ENCODE measurements at places on chromosomes 3 and 15. TPM values are rescaled to one million over a fixed set of nuclear protein-coding genes. Genes with fewer than 3 reads are reported as not detected.

DNA sequence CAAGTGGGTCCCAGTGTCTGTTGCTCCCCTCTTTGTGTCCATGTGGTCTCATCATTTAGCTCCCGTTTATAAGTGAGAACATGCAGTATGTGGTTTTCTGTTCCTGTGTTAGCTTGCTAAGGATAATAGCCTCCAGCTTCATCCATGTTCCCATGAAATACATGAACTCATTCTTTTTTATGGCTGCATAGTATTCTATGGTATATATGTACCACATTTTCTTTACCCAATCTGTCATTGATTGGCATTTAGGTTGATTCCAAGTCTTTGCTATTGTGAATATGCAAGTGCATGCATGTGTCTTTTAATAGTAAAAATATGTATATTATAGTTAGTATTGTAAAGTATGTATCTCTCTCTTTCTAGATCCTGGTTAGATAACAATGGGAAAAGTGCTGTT is 53.9 kb downstream of the TCAIM start:
- no peak overlapping the region for H3K4me3 ChIP-seq
- no peaks in the 10 kb centered on the region for H3K27me3 ChIP-seq
- no peaks in the 10 kb centered on the region for H3K4me1 ChIP-seq
- DNase-seq = no peak
- peaks cover 2% of the 10 kb centered on the region for H3K36me3 ChIP-seq
- H3K27ac ChIP-seq = no peak overlapping the region

The HESX1 gene
- total RNA-seq = 1.4 TPM

The TXNRD3 gene
- 12.9 TPM for total RNA-seq

DNA sequence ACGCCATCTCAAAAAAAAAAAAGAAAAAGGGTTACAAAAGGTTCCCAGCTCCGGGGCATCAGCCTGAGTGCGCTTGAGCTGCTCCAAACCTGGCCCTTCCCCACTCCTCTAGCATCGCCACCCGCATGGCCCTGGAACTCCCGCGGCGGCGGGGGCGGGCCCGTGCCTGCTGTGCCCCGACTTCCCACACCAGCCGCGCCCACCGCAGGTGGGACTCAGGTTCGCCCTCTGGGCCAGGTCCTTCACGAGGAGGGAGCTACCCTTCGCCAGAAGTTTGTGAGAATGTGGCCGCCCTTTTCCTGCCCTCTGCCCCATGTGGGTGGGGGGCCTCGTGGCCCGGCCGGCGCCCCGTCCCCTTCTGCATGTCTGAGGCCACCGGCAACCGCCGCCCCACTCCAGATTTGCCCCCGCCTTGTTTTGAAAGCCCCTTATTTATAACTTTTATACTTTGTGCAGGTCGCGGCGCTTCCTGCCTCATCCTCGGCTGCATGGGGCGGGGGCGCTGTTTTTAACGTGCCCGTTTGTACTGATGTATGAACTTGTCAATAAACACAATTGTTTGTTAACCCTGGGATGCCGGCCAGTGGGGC is 507 bp upstream of the JMJD7 start:
- peaks cover 56% of the 10 kb centered on the region for H3K36me3 ChIP-seq
- peak overlapping the region; percentile 81 for H3K4me3 ChIP-seq
- H3K27ac ChIP-seq = no peak overlapping the region
- DNase-seq = no peak
- H3K27me3 ChIP-seq = no peaks in the 10 kb centered on the region

The DNAH12 gene
- total RNA-seq = 0.58 TPM

DNA sequence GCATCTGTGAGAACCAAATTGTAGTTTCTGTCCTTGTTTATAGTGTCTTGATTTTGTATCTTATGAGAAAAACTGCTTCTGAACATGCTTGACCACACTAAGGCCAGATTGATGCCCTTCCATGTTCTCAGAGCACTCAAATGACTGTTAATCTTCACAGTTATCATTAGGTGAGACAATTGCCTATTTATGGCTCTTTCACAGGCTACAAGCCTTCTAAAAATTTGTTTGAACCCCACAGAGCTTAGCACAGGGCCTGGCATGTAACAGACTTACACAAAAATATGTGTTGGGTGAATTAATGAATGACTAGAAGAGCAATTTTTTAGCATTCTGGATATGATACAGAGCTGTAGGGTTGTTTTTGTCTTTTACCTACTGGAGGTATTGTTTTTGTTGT is 43.1 kb downstream of the BTLA start:
- no peaks in the 10 kb centered on the region for H3K27me3 ChIP-seq
- no peaks in the 10 kb centered on the region for H3K4me1 ChIP-seq
- H3K4me3 ChIP-seq = no peak overlapping the region

DNA sequence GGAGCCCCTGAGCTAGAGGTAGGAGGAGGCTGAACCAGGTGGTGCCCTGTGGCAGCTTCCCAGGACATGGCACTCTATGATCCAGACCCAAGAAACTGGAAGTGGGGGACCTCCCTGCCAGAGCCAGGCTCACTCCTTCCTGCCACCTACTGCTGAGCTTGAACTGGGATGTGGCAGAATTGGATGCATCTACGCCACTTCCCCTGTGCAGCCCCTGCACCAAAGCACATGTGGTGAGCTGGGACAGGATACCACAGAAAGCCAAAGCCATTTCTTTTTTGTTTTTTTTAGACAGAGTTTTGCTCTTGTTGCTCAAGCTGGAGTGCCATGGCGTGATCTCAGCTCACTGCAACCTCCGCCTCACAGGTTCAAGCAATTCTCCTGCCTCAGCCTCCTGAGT is 518.0 kb upstream of the PPP2R3A start:
- H3K27ac ChIP-seq = no peak overlapping the region
- DNase-seq = no peak
- no peaks in the 10 kb centered on the region for H3K4me1 ChIP-seq
- H3K27me3 ChIP-seq = no peaks in the 10 kb centered on the region
- H3K4me3 ChIP-seq = no peak overlapping the region
- no peaks in the 10 kb centered on the region for H3K36me3 ChIP-seq

The EDC3 gene
- total RNA-seq = 11.0 TPM

GRCh38 chr3:48962939-48963338 is 27.1 kb upstream of the P4HTM start:
- H3K27ac ChIP-seq = no peak overlapping the region
- no peak for DNase-seq
- H3K4me3 ChIP-seq = no peak overlapping the region
- H3K27me3 ChIP-seq = no peaks in the 10 kb centered on the region
- peaks cover 32% of the 10 kb centered on the region for H3K36me3 ChIP-seq

- H3K36me3 ChIP-seq = no peaks in the 10 kb centered on the region
- no peak overlapping the region for H3K27ac ChIP-seq
- H3K4me1 ChIP-seq = peaks cover 8% of the 10 kb centered on the region
- DNase-seq = peak; percentile 60
- no peaks in the 10 kb centered on the region for H3K27me3 ChIP-seq
- no peak overlapping the region for H3K4me3 ChIP-seq
Observed at GRCh38 chr15:62099094-62099601, 32.4 kb downstream of the C2CD4A start.

The GP9 gene
- total RNA-seq = 0.40 TPM

DNA sequence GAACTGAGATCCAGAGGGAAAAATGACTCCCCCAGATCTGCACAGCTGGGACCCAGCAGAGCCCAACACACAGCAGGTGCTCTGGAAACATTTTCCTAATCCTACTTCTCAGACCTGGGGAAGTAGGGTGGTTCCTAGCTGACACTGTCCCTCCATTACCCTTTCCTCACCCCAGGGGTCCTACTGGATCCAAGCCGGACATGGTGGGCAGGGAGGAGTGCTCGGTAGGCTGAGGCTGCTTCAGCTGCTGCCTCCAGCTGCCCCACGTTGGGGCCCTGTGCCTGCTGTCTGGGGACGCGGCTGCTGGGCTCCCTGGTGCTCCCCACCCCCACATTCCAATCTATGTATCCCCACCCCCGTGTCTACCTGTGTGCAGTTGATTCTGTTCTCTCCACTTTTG is 29.8 kb upstream of the SLC6A6 start:
- DNase-seq = no peak
- peaks cover 36% of the 10 kb centered on the region for H3K27me3 ChIP-seq
- peaks cover 64% of the 10 kb centered on the region for H3K4me1 ChIP-seq
- H3K27ac ChIP-seq = peak overlapping the region; percentile 69
- no peaks in the 10 kb centered on the region for H3K36me3 ChIP-seq
- H3K4me3 ChIP-seq = no peak overlapping the region

GRCh38 chr3:141539431-141540187 is 52.8 kb downstream of the RASA2 start:
- no peaks in the 10 kb centered on the region for H3K4me1 ChIP-seq
- no peak overlapping the region for H3K4me3 ChIP-seq
- no peak for DNase-seq
- peaks cover 15% of the 10 kb centered on the region for H3K36me3 ChIP-seq

- DNase-seq = no peak
- H3K27ac ChIP-seq = no peak overlapping the region
- H3K4me1 ChIP-seq = no peaks in the 10 kb centered on the region
- no peaks in the 10 kb centered on the region for H3K36me3 ChIP-seq
- no peaks in the 10 kb centered on the region for H3K27me3 ChIP-seq
Observed at GRCh38 chr3:143190101-143190500, 70.5 kb downstream of the CHST2 start.

The SPTSSB gene
- 0.04 TPM for total RNA-seq

GRCh38 chr3:67649681-67650080 is 4.7 kb downstream of the SUCLG2 start:
- H3K4me1 ChIP-seq = peaks cover 3% of the 10 kb centered on the region
- no peak overlapping the region for H3K27ac ChIP-seq
- H3K36me3 ChIP-seq = peaks cover 7% of the 10 kb centered on the region
- H3K27me3 ChIP-seq = no peaks in the 10 kb centered on the region
- DNase-seq = no peak

The EID1 gene
- 269 TPM for total RNA-seq

- peaks cover 45% of the 10 kb centered on the region for H3K4me1 ChIP-seq
- peak; percentile 78 for DNase-seq
- H3K27ac ChIP-seq = peak overlapping the region; percentile 67
- H3K27me3 ChIP-seq = peaks cover 2% of the 10 kb centered on the region
- no peak overlapping the region for H3K4me3 ChIP-seq
Observed at GRCh38 chr15:80844011-80844732, 65.0 kb downstream of the CEMIP start.

- DNase-seq = peak; percentile 46
- H3K27me3 ChIP-seq = no peaks in the 10 kb centered on the region
- no peak overlapping the region for H3K27ac ChIP-seq
- H3K36me3 ChIP-seq = no peaks in the 10 kb centered on the region
Observed at GRCh38 chr3:70840106-70840870, 527.9 kb upstream of the MDFIC2 start.

Data from muscle of leg (tissue), 16 donors.